Fibroblast of lung (primary cell): ENCODE measurements at places on chromosomes 1 and 21. TPM values are rescaled to one million over a fixed set of nuclear protein-coding genes. Genes with fewer than 3 reads are reported as not detected.

The LYPD8 gene
- total RNA-seq = 0.17 TPM in 1 of 2 replicates, not detected in the other

The FAM110D gene
- total RNA-seq = not detected in 2 replicates

- no peak for DNase-seq
Measured at GRCh38 chr1:240217403-240217802, 125.7 kb downstream of the FMN2 start.

DNA sequence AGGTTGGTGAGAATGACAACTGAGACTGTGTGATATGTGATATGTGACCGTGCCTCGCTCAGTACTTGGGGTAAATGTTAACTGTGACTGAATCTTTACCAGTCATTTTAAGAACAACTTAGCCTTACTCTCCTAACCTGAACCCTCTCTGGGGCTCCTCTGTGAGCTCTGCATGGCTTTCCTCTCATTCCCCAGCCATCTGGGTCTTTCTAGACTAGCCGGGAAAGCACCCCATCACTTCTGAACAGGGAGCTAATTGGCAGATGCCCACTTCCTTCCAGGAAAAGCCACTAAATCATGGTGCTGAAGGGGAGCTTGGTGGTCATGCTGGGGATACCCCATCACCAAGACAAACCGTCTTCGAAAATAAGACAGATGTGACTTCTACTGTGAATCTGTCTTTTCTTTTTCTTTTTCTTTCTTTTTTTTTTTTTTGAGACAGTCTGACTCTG lies 16.5 kb upstream of the FOXO6 start:
- no peak for DNase-seq

- DNase-seq = no peak
Measured at GRCh38 chr1:93955765-93956164, 46.5 kb upstream of the GCLM start.

DNA sequence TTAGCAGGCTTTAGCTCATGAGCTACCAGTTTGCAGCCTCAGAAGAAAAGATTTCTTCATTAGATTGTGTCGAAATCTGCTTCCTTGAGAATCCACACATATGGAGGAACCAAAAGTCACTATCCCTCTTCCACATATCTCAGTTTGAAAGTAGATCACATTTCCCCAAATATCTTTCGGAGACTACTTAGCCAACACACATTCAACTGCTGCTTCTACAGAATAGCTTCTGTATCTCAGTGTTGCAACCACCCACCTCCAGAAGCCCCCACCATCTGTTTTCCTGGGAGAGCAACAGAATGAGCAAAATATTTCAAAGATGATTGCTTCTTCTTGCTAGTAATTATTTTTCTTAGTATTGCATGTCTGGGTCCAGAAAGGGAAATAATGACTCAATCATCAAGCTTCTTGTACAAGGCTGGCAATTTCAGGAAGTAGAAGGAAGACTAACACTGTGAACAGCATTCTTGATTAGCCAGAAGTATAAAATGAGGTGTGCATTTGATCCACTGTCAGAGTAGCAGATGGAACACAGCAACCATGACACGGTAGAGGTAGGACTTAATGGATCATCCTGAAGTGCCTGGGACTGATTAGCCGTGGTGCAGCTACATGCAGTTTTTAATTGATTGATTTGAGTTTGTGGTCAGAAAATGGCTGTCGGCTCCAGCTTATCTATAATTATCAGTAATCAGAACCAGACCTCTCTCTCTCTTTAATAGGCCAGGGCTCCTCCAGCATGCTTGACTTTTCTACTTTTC lies 24.9 kb downstream of the ZC3H11B start:
- peak; percentile 62 for DNase-seq

- no peak for DNase-seq
Measured at GRCh38 chr1:16189921-16190621, 22.4 kb downstream of the ARHGEF19 start.

DNA sequence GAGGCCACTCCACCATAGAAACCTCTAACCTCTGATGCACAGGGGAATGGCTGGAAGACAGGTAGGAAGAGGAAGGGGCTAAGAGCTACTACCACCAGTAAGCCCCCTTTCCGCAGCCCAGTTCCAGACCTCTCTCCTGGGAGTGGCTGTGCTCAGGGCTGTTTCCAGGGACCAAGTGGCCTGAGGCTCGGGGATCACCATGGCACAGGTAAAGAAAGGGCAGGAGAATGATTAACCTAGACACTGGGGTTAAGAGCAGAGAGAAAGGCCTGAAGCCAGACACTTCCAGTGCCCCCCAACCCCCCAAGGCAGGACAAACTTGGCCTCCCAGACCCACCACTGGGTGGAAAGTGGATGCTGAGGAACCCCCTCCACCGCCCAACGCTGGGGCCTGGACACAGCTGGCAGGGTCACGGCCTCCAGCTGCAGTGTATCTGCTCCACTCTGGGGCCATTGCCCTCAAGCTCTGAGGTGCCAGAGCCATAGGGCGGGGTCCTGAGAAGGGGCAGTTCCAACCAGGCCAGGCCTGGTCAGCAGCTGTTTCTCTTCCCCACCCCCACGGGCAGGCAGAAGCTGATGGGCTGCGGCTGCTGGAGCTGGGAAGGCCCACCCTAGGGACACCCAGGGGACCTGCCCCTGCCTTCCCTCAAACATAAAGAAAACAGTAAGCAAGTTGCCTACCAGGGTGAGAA lies 2.6 kb downstream of the TAGLN2 start:
- peak; percentile 97 for DNase-seq

DNA sequence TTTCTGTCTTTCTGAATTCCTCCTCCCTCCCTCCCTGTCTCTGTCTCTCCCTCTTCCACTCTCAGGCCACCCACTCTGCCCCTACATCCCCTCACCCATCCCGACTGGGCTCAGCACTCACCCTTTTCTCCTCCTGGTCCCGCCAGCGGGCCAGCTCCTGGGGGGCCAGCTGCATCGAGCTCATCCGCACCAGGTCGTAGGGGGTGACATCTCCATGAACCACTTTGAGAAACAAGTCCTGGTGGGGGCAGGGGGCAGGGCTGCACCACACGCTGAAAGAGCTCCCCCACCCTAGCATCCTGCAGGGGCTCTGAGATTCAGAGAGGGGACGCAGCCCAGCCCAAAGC lies 17.8 kb downstream of the SPOCD1 start:
- DNase-seq = no peak

The GJB3 gene
- total RNA-seq = not detected in 2 replicates

DNA sequence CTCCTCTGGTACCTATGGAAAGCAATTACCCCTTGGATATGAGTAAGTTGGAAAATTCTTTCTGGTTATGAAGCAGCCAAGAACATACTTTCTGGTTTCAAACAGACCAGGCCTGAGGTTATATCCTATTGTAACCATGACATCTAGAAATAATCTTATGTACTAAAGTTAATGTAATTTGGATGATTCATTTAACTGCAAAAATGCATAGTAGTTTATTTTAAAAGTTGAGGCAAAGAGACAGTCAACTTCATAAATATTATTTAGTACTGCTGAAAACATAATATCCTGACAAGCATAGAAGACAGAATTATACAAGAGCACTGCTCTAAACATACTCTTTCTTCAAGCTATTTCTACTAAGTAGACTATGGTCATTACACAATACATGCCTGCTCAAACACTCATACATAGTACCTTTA lies 25.5 kb downstream of the ODF2L start:
- peak; percentile 47 for DNase-seq

GRCh38 chr1:212574732-212575131 lies 33.8 kb upstream of the ATF3 start:
- DNase-seq = no peak

- DNase-seq = no peak
Measured at GRCh38 chr1:176720838-176721237, 257.9 kb downstream of the PAPPA2 start.

The C1orf185 gene
- total RNA-seq = not detected in 2 replicates

DNA sequence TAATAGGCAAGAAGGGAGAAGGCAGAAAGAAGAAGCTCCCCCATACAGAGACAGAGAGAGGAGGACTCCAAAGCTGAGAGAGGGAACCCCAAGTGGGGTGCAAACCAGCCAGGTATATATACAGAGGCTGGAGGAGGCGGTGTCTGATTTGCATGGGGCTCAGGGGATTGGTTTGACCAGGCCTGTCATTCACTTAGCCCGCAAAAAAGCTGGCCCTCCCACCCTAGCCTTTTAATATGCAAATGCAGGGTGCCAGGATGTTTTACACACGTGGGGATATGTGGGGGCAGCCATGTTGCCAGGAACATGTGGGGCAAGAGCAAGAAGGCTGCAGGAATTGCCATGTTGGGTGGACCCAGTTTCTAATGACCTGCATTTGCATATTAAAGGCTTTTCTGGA lies 37.0 kb upstream of the TENT5B start:
- DNase-seq = no peak

The PHGDH gene
- total RNA-seq = 201 and 211 TPM in 2 replicates

- DNase-seq = peak; percentile 67
Measured at GRCh38 chr1:113976609-113977278, 2.5 kb upstream of the OLFML3 start.

The RAB42 gene
- 4.1 and 5.8 TPM in 2 replicates for total RNA-seq

DNA sequence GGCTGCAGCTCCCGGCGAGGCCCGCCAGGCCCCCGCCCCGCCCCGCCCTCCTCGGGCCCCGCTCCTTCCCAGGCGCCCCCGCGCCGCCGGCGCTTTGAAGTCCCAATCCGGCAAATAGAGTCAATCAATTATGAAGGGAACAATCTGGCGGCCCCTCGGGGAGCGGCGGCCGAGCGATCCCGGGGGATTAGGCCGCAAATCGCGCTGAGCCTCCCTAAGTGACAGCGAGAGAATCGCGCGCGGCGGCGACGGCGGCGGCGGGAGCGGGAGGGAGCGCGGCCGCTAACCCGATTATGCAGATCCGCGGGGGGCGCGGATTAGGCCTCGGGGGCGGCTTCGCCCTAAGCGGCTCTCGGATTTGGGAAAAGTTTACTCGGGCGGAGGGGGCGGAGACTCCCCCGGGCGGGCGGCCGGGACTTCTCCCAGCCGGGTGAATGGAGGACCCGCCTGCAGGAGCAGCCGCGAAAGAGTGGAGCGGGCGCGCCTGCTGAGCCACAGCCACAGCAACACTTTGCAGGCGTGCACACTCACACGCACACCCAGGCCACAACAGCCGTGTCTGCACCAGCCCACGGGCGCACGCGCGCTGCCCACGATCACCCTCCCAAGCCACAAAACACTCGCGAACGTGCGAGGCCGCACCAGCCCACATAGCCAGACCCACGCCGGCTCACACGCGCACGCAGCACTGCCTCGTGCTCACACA lies 23.0 kb upstream of the DMBX1 start:
- no peak for DNase-seq

- DNase-seq = no peak
Measured at GRCh38 chr1:227756172-227756959, 21.1 kb downstream of the SNAP47 start.

The BTBD8 gene
- 10.6 and 10.8 TPM in 2 replicates for total RNA-seq

DNA sequence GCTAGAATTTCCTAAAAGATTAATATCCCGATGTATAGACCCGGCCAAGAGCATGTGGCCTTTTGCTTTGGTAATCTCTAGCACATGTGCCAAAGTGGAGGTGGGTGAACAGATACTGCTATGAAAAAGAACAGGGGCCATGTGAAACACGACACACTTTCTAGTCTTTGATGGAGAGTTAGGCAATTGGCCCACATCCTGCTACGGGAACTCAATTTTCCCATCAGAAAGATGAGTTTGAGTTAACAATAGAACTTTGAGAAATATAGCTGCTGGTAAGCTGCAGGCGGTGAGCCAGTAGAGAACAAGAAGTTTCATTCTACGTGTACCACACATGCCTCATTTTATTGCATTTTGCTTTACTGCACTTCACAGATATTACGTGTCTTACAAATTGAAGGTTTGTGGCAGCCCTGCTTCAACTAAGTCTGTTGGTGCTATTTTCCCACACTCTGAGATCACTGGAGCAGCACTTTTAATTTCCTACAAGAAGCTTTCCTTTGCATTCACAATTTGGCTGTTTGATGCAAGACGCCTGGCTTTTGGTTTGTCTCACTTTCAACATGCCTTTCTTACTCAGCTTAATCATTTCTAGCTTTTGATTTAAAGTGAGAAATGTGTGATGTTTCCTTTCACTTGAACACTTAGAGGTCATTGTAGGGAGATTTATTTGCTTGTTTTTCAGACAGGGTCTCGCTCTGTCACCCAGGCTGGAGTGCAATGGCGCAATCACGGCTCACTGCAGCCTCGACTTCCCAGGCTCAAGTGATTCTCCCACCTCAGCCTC lies 46.3 kb downstream of the HTR6 start:
- DNase-seq = no peak

The APCS gene
- total RNA-seq = not detected in 2 replicates
